NCI-H1694 (cell line): ENCODE measurements at places on chromosomes 11 and 22.

- DNase-seq, result no peak
Measured at GRCh38 chr11:19660076-19660475, 52.6 kb upstream of the NAV2 start.

- DNase-seq, result no peak
Measured at GRCh38 chr11:17775035-17775348, 40.4 kb downstream of the KCNC1 start.

GRCh38 chr22:43515902-43516301, 104.1 kb downstream of the MPPED1 start:
- no peak for DNase-seq

- no peak for DNase-seq
Measured at GRCh38 chr11:73553266-73553665, 44.6 kb downstream of the FAM168A start.

DNA sequence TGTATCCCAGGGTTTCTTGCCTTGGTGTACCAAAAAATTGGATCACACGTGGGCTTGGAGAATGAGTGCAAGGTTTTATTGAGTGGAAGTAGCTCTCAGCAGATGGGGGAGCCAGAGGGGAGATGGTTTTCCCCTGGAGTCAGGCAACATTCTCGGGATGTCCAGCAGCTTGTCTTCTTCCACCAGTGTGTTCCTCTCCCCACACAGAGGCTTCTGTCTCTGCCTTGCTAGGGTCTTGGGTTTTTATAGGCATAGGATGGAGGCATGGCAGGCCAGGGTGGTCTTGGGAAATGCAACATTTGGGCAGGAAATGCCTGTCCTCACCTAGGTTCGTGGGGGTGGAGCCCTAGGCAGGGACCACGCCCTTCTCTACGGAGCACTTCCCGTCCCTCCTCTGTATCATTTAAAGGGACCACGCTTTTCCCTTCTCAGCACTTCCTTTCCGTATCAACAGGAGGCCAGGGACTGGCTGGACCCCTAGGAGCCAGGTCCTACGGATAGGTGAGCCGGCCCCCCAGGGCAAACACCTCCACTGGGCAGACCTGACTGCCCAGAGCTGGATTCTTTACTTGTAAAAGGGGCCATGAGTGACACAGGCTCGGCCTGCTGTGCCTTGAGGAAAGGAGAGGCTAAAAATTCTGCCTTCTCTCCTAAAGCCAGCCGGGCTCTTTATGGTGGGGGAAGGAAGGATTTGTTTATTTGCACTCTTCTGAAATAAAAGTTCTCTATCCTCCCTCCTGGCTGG, 55.3 kb upstream of the CCDC188 start:
- no peak for DNase-seq

GRCh38 chr11:109140857-109141515, 281.0 kb upstream of the C11orf87 start:
- no peak for DNase-seq

DNA sequence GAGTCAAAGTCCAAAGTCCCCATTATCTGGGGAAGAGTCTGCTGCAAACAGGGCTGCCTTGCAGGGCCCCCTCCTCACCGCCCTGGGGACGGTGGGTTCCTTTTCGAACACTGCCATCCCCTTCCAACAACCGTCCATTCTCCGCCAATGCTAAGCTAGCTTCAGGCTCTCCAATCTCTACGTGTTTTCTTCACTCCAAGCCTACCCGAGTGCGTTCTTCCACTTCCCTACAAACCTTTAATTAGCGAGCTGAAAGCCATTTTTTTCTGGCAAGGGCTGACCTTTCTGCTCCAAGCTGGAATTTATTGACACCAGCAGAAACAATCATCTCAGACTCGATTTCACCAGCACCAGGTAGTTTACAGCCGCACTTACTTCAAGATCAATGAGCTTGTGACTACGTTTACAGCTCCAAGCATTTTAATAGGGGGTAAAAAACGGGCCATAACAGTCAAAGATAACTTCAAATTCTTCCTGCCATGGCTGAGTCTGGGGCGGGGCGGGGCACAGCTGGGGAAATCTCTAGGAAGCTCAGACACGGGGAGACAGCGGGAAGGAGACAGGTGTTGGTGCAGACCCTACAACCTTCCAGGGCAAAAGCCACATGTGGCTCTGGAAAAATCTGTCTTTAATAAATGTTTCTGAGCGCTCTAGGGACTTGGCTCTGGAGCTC, 82.2 kb downstream of the PHF21B start:
- DNase-seq, result no peak

GRCh38 chr22:19644314-19645223, 69.7 kb upstream of the SEPTIN5 start:
- no peak for DNase-seq

GRCh38 chr11:46272816-46273427, 4.5 kb upstream of the CREB3L1 start:
- no peak for DNase-seq

- DNase-seq, result no peak
Measured at GRCh38 chr11:116580799-116581198, 192.0 kb downstream of the BUD13 start.

- DNase-seq, result no peak
Measured at GRCh38 chr22:48104766-48105165, 1342.3 kb downstream of the TBC1D22A start.

- no peak for DNase-seq
Measured at GRCh38 chr11:10655943-10656576, 37.5 kb downstream of the IRAG1 start.

DNA sequence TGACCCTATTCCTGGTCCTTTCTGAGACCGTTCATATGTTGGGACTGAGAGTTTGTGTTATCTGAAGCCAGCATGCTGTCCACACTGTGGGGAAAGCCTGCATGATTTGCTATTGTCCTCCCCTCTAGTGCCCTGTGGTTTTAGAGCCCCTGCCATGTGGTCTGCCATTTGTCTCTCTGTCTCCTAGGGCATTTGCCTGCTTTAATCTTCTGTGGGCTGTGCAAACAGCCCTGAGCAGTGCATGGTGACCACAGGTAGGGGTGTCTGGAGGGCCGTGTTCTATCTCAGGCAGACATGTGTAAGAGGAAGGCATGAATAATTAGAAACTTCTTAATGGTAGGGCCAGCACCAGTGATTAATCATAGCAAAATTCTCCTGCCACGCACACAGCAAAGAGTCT, 23.0 kb downstream of the AMPD3 start:
- no peak for DNase-seq

DNA sequence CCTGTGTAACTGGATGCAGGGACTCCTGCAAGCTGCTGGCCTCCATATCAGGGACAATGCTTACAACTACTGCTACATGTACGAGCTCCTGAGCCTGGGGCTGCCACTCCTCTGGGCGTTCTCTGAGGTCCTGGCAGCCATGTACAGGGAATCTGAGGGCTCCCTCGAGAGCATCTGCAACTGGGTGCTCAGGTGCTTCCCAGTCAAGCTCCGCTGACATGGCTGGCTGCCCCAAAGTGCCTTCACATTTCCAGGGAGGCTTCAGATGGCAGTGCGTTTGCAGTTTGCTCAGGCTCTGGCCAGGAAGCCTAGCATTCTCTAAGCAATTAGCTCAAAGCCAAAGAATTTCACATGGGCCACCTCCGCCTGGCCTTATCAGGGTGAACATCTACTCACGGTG, 117.4 kb upstream of the PARVA start:
- no peak for DNase-seq

DNA sequence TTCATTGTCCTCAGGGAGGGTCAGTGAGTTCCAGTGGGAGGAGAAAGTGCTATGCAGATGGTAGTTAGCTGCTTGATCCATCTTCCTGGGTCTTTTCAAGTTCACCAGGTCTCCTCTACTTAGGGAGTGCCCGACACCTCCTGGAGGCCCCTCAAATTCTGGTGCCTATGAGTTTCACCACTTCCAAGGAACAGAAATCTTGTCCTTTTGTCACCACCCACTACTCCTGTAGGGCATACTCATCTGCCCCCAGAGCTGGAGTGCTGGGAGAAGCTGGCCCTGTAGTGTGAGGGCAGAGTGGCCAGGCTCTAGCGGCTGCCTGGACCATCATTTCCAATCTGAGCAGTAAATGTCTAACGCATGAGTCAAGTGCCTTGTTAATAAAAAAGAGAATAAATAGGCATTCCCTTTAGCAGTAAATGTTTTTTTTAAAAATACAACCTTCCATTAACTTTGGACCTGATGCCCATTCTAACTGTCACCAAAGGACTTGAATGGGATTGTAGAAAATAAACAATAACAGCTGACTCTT, 12.5 kb downstream of the IRAG1 start:
- no peak for DNase-seq
